Left kidney (tissue), 8 donors: ENCODE measurements at places on chromosomes 6 and 20. TPM values are rescaled to one million over a fixed set of nuclear protein-coding genes. Genes with fewer than 3 reads are reported as not detected.
A peak's percentile ranks its signal among the peaks of the same experiment; 100 is the strongest.

DNA sequence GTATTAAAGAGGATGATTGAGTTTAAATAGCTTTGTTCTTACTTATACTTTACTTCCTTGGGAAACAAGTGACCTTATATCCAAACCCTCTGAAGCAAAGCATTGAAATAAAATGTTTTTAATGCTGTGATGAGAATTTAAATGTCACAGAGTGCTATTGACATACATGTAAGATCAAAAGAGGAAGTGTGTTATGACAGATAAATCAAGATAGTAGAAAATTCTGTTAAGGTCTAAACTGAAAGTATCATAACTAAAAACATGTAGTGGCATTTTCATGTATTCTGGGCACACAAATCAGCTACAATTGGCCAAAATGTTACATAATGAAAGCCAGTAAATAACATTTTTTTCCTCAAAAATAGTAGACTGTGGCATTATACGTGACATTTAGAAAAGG is 318.0 kb downstream of the GRIK2 start:
- DNase-seq, result no peak

- no peak for DNase-seq
Measured at GRCh38 chr6:144820270-144820669, 535.1 kb downstream of the UTRN start.

GRCh38 chr6:43883847-43884651 is 114.0 kb downstream of the VEGFA start:
- DNase-seq, result no peak

GRCh38 chr6:53062169-53062539 is 3.0 kb upstream of the FBXO9 start:
- DNase-seq, result peak; percentile 22

- no peak for DNase-seq
Measured at GRCh38 chr20:3021327-3021726, 22.1 kb upstream of the GNRH2 start.

DNA sequence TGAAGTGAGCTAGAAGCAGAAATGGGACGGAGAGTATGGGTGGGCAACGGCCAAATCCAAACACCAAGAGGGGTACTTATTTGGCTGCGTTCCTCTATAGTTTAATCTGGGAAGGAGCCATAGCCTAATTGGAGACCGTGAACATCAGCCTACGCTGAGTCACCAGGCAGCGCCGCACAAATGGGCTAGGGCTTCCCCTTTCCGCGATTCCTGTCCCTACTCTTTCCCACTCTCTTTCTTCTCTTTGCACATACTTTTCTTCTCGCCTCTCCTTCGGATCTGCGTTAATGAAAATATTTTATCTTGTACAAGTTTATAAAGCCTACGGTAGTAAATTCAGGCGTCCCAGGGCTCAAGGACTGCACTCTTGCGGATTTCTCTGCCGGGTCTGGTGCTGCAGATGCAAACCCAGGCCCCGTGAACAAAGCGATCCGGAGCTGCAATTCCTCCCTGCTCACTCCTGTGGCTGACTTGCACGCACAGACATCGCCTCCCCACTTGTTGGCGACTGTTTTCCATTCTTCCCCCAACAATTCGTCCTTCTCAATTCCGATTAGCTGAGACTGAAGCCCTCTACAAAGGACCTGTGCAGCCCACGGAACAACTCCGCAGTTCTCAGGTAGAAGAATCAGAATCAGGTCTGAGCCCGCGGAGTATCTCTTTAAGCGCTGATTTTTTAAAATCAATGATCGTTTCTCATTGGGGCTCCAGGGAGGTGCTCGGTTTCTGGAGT is 4.2 kb upstream of the TBX18 start:
- no peak for DNase-seq

- no peak for DNase-seq
Measured at GRCh38 chr20:3696200-3696599, 14.4 kb upstream of the ADAM33 start.

The MCM9 gene
- 29.4 TPM for polyA plus RNA-seq

The CST7 gene
- polyA plus RNA-seq, result 0.30 TPM
